ENCODE measurements at places on chromosomes 6 and 20.

GRCh38 chr6:14278446-14278845 lies 160.9 kb downstream of the CD83 start:
- no peak for DNase-seq

DNA sequence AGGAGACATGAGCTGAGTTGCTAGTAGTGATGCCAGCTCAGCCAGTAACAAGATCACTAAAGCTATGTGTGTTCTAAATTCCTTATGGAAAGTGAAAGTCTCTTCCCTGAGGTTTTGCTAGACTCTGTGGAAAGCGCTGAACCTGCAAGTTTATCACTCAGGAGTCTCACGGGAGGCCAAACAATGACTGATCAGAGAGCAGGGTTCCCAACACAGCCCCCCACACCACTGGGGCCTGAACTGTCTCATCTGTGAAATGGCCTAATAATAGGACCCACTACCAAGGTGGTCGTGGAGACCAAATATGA lies 19.9 kb downstream of the ACSS1 start:
- DNase-seq: no peak

- DNase-seq: no peak
Observed at GRCh38 chr20:15645816-15646215, 927.4 kb downstream of the KIF16B start.

DNA sequence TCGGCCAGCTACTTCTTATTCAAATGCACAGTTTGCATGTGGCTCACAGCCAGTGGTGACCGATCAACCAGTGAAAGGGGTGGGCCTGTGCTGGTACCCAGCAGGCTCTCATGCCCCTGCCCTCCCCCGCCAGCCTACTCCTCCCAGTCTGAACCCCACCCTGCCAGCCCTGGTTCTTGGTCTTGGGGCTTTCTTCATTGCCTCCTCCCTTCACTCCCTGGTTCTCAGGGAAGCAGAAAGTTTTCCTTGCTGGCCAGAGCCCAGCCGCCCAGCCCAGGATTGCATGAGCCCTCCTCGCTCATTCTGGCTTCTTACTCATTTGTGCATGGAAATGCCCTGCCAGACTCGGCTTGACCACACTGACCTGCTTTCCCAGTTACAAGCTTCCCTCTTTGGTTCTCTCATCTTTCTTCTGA lies 40.8 kb downstream of the KCNK17 start:
- no peak for DNase-seq

DNA sequence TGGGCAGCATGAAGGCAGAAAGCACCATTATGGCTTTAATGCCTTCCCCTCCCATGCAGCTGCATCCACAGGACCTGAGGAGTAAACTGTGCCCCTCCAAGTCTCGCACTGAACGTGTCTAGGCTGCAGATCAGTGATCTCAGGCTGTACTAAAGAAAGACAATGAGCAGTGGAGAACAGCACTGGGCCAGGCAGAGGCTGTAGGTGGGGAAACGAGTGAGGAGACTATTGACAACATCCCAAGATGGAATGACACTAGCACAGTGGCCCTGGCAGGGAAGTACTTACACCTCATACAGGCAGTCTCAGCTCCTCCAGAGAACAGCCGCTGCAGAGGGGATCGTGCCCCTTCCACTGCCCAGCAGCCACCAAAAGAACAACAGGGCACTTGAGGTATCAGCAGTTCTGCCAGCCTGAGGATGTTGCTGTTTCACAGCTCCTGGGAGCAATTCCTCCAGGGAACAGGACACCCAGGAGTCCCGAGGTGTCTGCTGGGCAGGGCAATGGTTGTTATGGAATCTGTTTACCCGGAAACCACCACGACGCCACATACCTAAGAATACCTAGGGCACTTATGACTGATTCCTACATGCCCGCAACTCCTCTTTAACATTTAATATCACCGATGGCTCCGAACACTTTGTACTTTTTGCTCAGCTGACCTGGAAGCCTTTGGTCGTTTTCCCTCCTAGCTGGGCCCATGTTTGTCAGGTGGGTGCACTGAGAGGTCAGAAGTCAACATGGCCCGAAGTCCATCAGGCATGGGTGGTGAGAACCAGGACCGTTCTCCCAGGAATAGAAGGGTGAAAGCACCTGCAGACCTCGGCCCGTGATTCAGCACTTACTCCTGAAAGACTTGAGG lies 79.1 kb downstream of the SLC22A23 start:
- DNase-seq: no peak

- DNase-seq: no peak
Observed at GRCh38 chr6:45915780-45916468, 99.7 kb downstream of the CLIC5 start.

- DNase-seq: peak; percentile 85
Observed at GRCh38 chr6:111605100-111605751, 452 bp downstream of the TRAF3IP2 start.

DNA sequence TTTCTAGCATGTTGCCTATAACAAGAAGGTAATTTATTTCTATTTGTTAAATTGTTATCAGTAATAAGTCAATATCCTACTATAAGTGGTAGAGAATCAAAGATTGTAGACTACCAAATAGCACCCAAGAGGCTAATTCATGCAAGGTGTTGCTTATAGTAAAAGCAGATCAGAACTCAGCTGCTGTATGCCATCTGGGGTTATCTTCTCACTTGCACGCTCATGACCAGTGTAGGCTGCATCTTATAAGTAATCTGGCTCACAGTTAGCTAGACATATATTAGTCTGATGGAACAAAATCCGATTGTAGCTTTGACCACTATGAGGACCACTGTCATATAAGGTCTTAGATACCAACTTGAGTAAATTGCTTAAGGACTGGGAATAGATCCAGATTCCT lies 17.0 kb downstream of the TOP1 start:
- no peak for DNase-seq

GRCh38 chr6:1910621-1911407 lies 301.1 kb downstream of the FOXC1 start:
- DNase-seq: no peak

- no peak for DNase-seq
Observed at GRCh38 chr6:95366414-95366813, 210.9 kb upstream of the MANEA start.

DNA sequence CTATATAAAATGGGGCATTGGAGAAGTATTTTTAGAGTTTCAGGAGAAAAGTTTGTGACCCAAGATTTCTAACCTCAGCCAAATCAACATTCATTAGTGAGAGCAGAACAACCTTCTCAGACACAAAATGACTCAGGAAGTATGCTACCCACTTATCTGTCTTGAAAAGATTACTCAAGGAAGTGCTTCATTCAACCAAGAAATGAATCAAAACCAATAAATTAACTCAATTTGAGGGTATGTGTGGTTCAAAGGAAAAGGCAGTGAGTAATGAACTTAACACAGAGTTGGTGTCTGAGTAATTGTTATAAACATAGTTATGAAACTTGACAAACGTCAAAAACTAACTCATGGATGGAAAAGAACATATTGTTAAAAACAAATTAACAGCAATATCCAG lies 227.6 kb downstream of the HAO1 start:
- no peak for DNase-seq

DNA sequence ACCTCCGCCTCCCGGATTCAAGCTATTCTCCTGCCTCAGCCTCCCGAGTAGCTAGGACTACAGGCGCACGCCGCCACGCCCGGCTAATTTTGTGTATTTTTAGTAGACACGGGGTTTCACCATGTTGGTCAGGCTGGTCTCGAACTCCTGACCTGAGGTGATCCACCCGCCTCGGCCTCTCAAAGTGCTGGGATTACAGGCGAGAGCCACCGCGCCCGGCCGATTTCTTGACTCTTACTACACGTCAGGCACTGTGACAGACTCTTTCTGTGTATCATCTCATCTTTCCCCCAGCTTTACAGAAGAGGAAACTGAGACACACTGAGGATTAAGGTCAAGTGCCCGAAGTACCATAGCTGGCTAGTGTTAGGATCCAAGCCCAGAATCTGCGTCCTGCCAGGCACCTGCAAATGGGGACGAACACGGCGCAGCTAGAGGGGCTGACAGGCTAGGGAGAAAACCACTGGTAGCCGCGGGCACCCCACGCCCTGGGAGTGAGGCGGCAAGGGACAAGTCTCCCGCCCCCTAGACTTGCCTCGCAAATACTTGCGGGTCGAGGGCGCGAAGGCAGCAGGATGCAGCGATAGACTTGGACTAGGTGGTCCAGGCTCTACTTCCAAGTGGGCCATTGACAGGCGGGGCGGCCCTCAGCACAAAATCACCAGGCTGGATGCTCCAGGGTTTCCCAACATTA lies 1.1 kb upstream of the TAF8 start:
- DNase-seq: peak; percentile 61

DNA sequence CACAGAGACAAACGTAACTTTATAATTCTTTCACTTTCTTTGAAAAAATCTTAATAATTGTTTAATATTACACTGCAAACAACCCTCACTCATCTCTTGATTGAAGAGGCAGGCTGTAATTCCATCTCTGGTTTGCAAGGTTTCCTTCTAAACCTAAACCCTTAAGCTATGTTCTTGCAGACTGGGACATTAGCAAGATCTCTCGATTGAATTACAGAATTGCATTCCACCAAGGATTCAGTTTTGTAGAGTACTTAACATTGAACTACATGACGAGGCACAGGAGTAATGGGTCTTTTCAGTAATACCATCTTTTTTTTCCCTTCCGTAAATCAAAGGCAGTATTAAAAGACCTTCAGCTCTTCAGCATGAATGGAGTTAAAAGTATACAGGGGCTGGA lies 111.6 kb upstream of the EEF1E1 start:
- no peak for DNase-seq

DNA sequence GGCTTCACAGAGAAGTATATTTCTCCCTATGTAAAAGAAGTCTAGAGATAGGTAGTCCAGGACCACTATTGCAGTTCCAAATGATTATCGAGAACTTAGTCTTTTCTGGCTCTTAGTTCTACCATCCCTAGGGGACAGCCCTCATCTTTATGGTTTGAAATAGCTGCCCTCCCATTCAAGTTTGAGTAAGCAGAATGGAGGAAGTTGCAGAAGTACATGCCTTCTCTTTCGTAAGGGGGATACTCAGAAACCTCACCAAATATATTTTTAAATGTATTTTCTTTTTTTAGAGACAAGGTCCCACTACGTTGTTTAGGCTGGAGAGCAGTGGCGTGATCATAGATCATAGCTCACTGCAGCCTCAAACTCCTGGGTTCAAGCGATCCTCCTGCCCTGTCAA lies 236.8 kb upstream of the RREB1 start:
- DNase-seq: no peak

GRCh38 chr20:47792021-47792618 lies 6.8 kb upstream of the SULF2 start:
- DNase-seq: peak; percentile 77

GRCh38 chr6:110618591-110619267 lies 142.3 kb upstream of the SLC22A16 start:
- DNase-seq: no peak

GRCh38 chr6:141326925-141327324 lies 805.8 kb upstream of the GJE1 start:
- DNase-seq: no peak

- DNase-seq: no peak
Observed at GRCh38 chr6:45512717-45513116, 135.0 kb upstream of the SUPT3H start.

DNA sequence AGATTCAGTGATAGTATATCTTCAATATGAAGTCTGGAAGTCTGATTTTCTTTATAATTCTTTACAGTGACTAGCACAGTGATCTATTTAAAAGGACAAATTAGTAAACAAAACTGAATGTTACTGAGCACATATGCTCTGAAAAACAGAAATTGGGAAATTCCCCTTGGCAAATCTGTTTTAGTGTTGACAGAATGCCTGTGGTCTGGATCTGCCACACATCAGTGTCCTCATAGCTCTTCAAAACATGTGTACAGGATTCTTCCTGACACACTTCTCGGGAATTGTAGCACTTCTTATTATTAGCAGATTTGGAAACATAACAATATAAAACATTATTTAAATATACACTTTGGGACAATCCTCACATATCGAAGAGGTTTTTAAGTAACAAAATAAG lies 354.3 kb downstream of the COL12A1 start:
- DNase-seq: no peak

DNA sequence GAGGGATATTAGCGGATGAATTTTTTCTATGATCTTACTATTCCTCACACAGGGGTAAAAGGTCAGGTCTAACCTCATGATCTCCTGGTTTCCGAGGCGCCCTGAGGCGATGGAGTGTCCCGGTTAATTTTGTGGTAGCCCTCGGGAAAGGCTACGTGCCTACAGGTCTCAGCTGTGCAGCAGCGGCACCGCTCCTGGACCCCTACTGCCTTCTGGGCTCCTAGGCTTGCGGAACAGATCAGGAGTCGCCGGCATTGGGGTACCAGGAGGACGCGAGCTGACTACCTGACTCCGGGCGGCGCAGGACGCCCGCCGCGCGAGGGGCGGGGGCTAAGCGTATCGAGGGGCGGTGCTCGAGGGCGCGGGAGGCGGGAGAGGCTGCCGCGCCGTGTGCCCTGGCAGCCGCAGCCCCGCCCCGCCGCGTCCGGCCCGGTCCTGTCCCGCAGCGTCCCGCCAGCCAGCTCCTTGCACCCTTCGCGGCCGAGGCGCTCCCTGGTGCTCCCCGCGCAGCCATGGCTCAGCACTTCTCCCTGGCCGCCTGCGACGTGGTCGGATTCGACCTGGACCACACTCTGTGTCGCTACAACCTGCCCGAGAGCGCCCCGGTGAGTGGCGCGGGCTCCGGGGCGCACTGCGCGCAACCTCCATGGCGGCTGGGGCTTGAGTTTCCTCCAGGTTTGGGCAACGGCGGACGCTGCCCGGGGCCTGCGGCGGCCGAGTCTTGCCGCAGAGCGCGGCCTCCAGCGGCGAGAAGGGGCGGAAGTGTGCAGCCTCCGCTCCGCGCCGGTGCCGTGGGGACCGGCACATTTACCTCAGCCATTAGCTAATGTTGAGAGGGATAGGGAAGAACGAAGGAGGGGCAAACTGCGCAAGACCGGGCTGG lies at the start of gene NT5DC1:
TSS of gene NT5DC1 (plus strand) at position 435 of the 883 bp plus-strand sequence. CDS start at position 513, 78 bp downstream.
- DNase-seq: peak; percentile 78

DNA sequence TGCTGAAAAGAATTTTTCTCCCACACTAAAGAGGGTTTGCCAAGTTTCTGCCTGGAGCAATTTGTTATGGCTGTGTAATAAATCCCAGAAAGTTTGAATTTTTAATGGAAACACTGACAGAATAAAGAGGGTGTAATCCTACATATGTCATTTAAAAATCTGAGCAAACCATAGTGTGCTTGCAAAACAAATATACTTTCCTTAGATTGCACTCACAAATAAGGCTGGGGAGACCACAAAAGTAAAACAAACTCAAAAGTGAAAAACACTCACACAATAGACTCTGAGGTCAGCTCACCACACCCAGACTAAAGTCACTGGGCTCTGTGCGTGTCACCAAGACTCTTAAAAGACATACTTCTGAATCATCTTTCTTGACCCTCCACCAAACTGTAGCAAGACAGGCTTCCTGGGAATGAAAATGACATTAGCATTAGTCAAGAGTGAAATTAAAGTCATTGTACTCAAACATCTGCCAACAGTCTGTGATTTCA lies 4.8 kb upstream of the ATXN1 start:
- DNase-seq: no peak

DNA sequence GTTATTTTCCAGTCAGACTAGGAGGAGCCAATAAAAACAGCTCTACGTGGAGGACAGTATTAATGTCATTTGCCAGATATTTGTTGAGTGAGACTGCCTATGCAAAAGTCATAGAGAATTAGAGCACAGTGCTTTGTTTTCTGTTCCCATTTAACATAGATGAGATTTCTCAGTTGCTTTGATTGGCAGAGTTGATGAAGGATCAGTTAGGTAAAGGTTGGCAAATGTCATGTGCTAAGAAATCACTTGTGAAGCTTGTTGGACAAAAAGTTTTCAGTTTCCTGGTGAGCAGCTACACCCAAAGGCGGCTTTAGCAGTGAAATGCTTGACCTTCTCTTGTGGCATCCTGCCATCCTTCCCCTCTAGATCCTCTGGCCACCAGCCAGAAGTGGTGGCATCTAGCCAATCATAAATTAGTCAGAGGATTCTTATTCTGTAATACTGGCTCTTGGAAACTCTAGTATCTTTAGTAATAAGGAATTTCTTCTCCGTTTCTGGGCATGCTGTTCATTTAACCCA lies 37.0 kb downstream of the BCKDHB start:
- DNase-seq: peak; percentile 72

All from ovary (tissue), 10 donors.